ENCODE measurements at places on chromosomes 3 and 15. TPM values are rescaled to one million over a fixed set of nuclear protein-coding genes. Genes with fewer than 3 reads are reported as not detected.

Gene SPCS1
- total RNA-seq, result 156 TPM

Gene PTH1R
- total RNA-seq, result not detected

Gene IL17RB
- not detected for total RNA-seq

Gene NTRK3
- 0.41 TPM for total RNA-seq

DNA sequence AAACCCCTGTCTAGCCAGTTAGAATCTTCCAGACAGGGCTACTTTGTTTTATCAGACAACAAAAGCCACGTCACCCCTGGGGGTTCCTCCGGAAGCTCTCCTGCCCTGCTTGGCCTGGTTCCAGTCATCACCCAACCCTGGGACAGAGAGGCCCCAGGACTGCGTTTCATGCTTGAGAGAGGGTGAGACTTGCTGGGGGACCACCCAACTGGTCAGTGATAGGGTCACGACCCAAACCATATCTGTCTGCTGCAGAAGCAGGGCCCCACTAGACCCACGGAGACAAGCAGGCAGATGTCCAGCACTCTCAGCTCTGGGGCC lies 1.2 kb downstream of the NT5DC2 start:
- peak; percentile 64 for DNase-seq

DNA sequence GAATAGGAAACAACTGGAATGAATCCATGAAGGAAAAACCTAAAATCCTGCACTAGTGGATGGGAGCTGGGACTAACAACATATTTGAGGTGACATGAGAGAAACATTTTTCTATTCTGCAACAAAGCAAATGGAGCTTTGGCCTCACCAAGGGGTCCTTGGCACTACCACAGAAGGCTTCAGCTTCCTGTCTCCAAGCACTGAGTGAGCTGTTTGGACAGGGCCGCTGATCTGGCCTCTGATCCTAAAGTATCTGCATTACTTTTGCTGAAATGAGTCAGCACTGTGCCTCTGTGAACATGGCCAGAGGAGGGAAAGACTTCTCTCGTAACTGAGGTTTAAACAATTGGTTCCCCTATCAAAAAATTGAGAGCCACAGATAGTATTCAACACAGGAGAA lies 9.0 kb downstream of the ARPP21 start:
- no peak for DNase-seq

- no peak for DNase-seq
Observed at GRCh38 chr3:61821823-61822251, 260.5 kb downstream of the PTPRG start.

GRCh38 chr15:76059320-76060117 lies at the start of gene TMEM266:
Gene TMEM266, plus strand, starts transcription at chr15:76059985. Its CDS starts 74,279 bp downstream, at chr15:76134264.
- no peak for DNase-seq

GRCh38 chr15:95323796-95324195 lies 1006.7 kb upstream of the NR2F2 start:
- DNase-seq, result no peak

DNA sequence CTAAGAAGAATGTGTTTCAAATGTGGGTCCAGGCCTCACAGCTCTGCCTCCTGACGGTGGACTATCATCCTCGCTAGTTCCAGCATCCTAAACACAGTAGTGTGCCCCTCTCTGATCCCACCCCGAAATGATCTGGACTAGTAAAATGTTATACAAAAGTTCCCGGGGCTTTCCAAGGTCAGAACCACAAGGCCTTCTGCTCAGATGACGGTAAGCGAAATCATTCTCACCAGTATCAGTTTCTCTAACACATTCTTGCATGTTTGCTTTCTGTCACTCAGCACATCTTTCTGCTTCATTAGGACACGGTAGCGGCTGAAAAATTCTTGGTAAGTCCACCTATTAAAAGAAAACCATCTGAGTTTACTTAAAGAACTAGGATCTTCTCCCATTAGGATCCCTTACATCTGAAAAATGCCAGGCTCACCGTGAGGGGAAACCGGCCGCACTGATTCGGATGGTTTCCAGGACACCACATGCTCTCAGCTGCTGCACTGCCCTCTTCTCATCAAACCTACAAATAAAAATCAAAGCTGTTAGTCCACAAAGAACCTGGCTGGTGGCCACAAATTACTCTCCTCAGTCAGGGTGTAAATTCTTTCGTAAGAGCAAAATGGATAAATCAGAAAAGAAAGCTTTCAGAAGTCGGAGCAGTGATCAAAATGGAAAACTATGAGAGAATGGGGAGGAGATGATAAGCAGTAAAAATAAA lies 83.9 kb upstream of the MYO5C start:
- no peak for DNase-seq

- DNase-seq, result no peak
Observed at GRCh38 chr3:19559724-19560442, 374.1 kb downstream of the EFHB start.

- DNase-seq, result no peak
Observed at GRCh38 chr3:126033765-126034164, 50.2 kb downstream of the SLC41A3 start.

- no peak for DNase-seq
Observed at GRCh38 chr3:63479661-63480035, 172.8 kb upstream of the SNTN start.

- no peak for DNase-seq
Observed at GRCh38 chr3:33941804-33942203, 143.4 kb downstream of the PDCD6IP start.

DNA sequence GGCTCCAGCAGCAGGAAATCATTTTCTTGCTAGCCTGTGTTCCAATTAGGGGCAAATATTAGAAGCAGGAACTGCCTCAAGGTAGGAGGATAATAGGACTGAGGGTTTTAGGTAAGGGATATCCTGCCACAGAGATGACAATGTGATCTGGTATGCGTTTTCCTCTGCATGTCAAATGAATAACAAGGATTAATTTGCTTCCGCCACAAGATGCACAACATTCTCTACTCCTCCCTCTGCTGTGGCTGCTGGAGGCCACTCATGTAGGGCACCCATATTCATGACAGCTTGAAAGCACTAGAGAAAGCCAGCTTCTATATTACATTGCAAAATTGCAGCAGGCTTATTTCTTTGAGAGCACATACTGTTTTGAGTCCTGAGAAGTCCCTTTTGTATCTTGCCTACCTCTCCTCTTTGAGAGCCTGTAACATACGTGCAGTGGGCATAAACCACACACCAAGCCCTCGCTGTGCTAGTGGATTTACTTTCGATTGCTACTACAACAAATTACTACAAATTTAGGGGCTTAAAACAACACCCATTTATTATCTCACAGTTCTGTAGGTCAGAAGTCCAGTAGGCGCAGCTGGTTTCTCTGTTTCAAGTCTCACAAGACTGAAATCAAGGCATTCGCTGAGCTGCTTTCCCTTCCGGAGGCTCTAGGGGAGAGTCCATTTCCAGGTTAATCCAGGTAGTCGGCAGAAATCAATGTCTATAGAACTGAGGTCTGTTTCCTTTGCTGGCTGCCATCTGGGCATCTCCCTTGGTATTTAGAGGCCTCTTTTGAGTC lies 5.9 kb upstream of the CD47 start:
- no peak for DNase-seq

DNA sequence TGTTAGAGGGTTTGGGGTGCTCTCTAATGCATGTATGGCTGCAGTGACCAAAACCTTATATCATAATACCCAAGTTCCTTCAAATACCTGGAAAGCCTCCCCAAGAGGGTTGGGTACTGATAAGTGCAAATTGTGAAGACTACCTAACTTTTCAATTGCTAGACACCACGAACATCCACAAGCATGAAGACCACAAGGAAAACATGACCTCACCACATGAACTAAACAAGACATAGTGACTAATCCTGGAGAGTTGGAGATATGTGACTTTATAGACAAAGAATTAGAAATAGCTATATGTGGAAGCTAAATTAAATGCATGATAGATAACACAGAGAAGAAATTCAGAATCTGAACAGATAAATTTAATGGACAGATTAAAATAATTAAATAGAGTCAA lies 23.9 kb upstream of the AADACL2 start:
- no peak for DNase-seq

DNA sequence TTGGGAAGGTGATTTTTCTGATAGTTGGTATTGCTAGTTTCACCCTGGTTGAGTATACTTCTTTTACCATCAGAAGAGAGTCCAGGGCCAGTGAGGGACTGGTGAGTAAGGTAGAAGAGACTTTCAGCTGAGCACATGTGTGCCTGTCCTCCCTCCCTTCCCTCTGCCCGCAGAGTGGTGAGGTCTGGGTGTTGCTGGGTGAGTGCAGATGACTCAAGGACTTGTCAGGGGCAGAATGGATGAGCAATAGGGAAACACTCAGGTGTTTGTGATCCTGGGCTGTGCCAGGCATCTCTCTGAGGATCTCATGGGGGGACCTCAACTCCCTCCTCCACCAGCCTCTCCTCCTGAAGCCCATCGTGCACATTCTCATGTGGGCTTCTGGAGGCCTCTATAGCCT lies 76.0 kb upstream of the GSK3B start:
- DNase-seq, result no peak

DNA sequence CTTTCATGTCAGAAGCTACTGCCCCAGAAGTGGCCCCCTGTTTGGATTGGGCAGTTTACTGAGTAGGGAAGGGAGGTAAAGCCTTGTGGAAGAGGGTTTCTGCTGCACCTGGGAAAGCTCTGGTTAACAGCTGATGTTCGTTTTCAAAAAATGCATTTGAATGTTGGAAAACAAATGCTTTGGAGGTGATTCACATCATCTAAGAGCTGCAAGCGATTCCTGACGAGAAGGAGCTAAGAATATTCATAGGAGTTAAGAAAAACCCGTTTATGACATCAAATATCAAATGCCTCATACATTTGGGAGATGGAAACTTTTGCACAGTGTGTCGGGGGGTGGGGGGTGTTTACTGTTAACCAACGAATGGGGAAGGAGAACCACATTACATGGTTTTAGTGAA lies 183.8 kb upstream of the NR2F2 start:
- DNase-seq, result no peak
